ENCODE measurements at places on chromosomes 5 and 9.

GRCh38 chr5:73515232-73515631 is 17.0 kb downstream of the BTF3 start:
- DNase-seq = no peak

DNA sequence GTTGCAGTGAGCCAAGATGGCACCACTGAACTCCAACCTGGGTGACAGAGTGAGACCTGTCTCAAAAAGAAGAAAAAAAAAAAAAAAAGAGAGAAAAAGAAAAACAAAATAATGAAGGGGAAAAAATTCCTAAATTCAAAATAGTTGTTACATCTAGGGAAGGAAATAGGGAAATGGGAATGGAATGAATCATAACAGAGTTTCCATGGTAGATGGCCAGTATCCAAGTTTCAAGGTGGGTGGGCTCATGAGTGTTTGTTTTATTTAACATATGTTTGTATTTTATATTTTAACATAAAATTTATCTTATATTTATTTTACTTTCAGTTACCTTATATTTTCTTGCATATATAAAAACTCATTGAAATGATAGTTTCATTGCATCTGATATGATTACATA is 215.6 kb downstream of the ARHGEF28 start:
- no peak for DNase-seq

GRCh38 chr5:104344809-104345208 is 782.2 kb upstream of the NUDT12 start:
- peak; percentile 8 for DNase-seq

DNA sequence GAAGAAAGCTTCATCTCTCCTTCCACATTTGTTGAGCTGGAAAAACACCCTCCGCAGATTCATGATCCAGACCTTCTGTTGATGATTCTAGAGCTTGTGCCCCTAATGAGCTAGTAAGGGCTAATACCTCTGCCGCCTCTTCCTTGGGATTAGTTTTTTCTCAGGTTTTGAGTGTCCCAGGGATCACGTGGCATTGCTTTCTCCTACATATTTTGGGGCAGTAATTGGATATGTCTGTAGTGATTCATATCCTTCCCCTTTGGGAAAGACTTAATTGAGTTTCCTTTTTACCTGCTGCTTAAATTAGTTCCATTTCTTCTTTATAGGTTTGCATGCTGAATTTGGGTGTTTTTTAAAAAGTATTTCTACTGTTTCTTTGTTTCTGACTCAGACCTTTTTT is 143.9 kb downstream of the GOLPH3 start:
- DNase-seq = peak; percentile 41

DNA sequence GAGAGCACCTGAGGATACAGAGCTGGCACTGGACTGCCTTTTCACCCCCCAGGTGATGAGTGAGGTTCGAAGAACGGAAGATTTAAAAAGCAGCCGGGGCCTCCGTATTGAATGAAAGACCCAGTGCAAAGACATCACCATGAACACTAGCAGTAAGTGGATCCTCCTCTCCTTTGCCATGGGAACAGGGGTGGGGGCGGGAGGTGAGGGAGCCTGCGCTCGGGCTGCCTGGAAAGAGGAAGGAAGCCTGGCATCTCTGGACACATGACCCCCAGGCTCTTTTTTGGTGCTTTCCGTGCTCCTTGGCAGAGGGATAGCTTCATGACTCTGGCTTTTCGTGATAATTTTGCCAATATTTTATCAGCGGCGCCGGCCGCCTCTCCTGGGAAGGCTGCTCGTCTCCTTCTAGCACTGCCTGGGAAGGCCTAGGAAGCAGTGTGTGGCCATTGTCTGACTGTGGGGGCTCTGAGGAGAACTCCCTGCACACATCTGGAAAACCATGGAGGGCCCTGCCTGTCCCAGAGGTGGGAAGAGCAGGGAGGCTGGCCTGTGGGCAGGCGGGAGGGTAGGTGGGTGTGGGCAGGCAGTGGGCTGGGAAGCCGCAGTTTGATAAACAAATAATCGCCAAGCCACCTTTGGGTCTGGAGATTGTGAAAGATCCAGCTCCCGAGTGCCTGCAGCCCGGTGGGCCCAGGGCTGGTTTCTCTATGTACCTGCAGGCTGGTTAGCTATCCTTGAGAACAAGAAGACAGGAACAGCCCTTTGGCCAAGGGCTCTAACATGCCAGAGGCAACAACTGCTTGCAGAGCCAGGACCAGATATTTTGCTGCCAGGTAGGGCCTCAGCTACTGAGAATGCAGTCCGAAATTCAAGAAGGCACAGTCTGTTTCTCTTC is 911 bp downstream of the ABLIM3 start:
- peak; percentile 41 for DNase-seq

- DNase-seq = no peak
Observed at GRCh38 chr5:7845557-7845956, 5.4 kb downstream of the CFAP90 start.

- DNase-seq = no peak
Observed at GRCh38 chr5:126881821-126882600, 105.1 kb downstream of the LMNB1 start.

DNA sequence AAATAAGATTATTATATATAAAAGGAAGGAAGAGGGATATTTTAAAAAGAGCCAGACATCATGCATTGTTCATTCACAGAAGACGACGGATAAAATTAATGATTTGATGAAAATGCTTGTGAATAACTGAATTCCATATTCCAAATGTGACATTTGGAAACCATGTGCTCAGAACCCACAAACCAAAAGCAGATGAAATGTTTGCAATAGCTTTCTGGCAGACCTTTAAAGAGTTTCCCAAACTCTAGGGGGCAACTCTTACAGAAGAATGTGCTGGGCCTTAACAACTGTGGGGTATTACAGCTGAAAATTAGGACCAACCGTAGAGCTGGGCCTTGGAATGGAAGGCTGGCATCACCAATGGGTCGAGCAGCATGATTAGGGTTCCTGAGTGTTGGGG is 471.0 kb downstream of the EFNA5 start:
- no peak for DNase-seq

DNA sequence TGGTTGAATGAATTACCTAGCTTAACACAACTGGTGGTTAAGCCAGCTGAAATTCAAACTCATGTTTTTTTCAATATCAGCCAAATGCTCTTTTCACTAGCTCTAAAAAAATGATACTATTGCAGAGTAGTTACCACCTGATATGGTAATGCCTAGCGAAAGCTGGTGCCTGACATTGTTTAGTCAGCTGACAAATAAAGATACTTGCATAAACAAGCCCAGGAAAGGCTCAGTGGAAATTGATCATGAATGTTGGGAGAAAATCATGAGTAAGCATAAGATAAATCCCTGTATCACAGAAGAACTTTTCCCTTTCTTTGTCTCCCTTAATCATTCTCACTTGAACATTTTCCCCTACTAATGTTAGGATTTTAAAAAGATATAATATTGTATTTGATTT is 54.6 kb downstream of the FGF10 start:
- DNase-seq = no peak

DNA sequence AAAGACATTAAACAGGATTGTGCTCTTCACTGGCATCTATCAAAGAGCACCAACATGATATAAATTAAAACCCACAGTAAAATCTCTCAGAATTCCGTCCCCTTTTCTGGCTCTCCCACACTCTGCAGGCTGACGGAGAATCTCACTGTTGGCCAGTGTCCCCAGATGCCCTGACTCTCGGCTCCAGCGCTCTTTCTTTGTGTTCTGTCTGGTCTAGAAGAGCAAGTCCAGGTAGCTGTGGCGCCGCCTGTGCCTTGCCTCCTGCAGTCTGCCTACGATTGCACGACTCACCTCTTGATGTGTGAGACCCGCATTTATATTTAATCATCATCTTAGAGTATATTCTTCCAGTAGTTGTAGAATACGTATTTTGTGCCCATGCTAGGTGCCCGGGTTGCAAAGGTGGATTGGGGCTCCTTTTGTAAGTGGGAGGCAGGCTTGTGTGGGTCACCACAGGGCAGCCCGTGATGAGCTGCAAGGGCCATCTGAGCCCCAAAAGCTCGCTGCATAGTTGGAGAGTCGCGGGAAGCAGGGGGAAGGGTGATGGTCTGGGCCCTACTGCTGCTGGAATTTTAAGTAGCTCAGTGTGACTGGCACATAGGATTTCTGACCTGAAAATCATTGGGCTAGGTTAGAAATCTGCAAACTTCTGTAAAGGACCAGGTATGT is 55.6 kb downstream of the EHMT1 start:
- DNase-seq = no peak

- no peak for DNase-seq
Observed at GRCh38 chr9:88536023-88536324, 996 bp downstream of the NXNL2 start.

- no peak for DNase-seq
Observed at GRCh38 chr5:141826674-141827073, 51.5 kb downstream of the PCDH1 start.

GRCh38 chr5:40484495-40484894 is 195.2 kb upstream of the PTGER4 start:
- no peak for DNase-seq

DNA sequence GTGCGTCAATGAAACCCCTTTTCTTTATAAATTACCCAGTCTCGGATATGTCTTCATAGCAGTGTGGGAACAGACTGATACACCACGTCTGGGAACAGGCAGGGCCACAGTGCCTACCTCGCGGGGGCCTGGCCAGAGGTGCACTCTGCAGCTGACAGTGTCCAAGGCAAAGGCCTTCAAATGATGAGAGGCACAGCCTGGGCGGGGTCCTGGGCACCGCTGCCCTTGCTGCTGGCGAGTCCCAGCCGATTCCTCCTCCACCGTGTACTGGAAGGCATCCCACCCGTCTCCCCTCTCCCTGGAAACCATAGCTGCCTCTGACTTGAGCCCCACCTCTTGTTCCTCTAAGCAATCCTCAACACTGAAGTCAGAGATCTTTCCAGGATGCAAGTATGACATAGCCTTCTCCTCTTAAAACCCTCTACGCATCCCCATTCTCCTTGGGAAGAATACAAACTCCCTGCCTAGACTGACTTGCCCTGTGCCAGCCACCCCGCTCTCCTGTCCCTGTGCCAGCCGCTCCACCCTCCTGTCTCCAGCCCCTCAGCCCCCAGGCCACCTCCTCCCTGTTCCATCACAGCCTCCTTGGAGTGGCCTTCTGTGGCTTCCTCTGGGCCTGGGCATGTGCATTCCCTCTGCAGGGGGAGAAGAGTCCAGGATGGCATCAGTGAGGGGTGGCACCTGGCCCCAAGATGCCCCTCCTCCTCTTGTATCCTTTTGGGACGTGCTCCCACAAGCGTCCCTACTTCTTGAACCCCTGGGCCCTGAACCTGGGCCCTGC is 8.1 kb upstream of the COL5A1 start:
- no peak for DNase-seq

All from HCEC 1CT (cell line).